Hypothalamus (tissue), 51 donors: ENCODE measurements at places on chromosomes 13 and 19.

DNA sequence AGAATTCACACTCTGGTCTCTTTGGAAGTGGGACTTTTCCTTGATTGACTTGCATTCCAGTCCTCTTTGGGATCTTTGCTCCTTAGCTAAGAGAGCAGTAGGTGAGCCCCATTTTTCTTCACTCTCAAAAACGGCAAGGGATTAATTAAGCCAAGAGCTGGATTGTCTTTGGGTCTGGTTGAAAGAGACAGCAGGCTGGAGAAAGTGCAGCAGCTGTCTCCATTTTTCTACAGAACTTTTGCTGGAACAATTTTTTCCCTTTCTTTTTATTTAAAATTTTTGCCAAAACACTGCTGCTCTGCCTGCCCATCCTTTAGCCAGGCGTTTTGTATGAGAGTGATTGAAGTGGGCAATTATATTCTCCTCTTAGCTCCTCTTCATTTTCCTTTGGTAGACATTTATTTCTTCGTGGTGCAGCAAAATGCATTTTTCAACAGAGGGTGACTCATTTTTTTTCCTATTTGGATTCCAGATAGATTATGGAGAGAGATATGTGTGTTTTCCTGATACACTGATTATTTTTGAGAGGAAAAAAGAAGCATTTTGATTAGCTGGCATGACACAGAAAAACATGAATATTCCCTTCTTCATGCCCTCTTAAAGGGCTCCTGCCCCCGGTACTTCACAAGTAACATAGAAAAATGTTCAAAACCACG, 371.2 kb upstream of the NBEA start:
- no peak for DNase-seq

GRCh38 chr13:107413005-107413404, 802.3 kb downstream of the LIG4 start:
- no peak for DNase-seq

DNA sequence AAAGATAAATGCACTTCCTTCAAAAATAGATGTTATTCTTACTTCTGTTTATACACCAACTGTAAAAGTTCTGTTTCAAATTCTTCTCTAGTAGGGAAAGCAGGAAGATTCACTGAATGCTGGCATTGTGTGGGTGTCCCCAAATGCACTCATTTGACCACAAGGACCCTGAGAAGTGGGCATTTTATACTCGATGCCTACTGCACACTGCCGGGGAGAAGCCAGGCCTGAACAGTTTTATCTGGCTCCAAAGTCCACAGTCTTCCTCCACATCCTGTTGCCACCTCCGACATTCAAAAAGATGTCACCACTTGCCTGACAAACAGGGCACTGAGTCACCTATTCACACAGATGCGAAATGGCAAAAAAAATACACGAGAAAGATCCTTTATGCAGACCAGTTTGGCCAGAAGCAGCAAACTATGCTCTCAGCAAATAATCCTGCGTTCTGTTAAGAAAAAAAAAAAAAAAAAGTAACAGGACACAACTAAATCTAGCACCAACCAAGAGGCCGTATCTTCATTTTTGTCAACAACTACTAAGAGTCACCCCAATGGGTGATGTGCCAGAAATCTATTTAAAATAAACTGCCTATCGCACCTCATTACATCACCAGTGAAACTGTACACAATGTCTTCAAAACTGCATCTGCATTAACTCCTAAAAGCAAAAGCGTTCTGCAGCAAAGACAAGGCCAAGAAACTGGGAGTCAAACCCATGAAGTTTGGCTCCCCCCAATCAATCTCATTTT, 6.2 kb downstream of the ZC3H4 start:
- DNase-seq, result no peak

GRCh38 chr13:79386125-79386826, 19.8 kb downstream of the RBM26 start:
- DNase-seq, result no peak

- no peak for DNase-seq
These were observed 40.5 kb downstream of the MIPEP start for GRCh38 chr13:23848646-23849141.

- DNase-seq, result no peak
These were observed 279.9 kb downstream of the FOXO1 start for GRCh38 chr13:40386586-40386985.

- DNase-seq, result no peak
These were observed 344.7 kb downstream of the KLF5 start for GRCh38 chr13:73403355-73404120.
